D341Med (cell line): ENCODE measurements at places on chromosomes 4 and X.
A peak's percentile ranks its signal among the peaks of the same experiment; 100 is the strongest.

DNA sequence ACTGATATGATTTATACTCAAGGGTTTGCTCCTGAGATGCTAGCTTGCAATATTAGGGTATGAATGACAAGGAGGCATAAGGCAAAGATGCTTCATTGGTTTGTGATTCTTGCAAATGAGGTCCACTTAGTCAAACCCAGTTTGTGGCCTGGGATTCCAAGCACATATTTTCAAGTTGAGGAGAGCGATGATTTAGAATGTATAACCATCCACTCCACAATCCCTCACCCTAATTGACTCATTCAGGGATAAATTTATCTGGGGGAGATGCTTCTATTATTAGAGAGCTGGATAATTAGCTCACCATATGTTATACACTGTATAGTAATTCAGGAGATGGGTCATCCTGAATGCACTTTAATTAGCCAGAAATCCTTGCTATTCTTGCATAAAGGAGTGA lies 118.3 kb upstream of the PUDP start:
- DNase-seq, result no peak

DNA sequence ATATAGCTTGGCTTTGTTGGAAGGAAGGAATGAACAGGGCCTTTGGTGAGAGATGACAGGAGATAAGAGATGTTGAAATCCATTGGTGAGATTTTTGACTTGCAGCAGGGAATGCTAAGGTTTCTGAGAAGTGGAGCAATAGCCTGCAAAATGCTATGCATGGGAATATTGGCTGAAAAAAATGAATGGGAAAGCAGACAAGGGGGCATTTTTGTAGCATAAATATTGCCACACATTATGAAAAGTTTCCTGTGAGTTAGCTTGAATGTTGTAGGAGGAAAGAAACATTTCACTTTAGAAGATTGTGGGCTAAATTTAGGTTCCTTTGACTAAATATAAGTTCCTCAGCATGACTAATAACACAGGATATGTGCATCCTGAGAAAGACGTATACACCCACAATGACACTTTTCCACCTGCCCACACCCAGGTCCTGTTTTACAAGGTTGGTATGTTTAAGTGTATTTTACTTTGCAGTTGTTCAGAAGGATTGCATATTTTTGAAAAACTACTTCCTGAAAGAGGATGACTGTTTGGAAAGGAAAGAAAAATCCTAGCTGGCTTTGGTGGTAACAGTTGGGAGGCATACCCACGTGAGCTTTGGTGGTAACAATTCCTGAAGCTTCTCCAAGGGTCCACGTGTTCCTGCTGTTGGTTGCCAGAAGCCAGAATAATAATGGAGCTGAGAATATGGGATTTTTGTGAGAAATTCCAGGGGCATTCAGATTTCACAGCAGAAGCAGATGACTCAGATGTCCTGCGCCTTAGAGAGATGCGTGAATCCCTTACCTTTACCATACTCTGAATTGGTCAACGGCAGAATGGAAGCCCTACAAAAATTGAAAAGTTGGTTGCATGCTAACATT lies 28.5 kb downstream of the PHEX start:
- DNase-seq, result no peak

DNA sequence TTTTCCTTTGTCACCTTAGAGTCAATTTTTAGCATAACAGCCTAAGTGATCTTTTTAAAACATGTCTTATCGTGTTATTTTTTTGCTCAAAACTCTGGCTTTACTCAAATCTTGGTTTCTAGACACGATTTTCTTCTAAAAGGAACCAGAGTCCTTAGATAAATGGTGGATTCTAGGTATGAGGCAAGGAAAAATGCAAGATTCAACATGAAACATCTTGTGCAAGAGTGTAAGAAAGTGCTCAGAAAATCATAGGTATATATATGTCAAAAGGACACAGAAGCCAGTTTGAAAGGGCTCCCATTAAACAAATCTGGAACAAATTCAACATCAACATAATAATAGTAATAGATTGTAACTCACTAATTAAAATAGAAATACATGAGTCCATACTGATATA lies 8.1 kb upstream of the ADGRG4 start:
- DNase-seq, result no peak

- DNase-seq, result no peak
Measured at GRCh38 chr4:188876881-188877280, 737.6 kb downstream of the TRIML1 start.

DNA sequence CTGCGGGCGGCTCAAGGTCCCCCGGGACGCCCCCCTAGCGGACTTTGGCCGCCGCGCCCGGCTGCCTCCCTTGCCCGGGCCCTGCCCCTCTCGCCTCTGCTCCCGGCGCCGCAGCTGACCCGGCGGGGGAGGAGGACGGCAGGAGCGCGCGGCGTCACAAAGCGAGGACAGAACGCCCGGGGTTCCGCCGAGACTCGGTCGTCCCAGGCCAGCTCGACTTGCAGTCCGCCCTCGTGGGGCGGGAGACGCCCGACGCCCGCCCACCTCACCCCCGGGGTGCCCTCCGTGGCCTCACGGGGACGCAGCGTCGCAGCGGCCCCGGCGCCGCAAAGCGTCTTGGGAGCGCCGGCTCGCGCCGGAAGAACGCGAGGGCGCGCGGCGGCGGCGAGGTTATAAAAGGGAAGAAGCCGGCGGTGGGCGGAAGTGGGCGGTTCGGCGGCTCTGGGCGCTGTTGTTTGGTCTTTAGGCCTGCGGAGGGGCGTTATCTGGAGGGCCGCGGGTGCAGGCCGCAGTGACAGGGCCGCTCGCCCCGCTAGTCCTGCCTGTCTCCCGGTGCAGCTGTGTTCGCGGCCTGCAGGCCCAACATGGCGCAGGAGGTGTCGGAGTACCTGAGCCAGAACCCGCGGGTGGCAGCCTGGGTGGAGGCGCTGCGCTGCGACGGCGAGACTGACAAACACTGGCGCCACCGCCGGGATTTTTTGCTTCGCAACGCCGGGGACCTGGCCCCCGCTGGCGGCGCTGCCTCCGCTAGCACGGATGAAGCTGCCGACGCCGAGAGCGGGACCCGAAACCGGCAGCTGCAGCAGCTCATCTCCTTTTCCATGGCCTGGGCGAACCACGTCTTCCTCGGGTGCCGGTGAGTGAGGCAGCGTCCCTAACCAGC lies at the start of gene CDKN2AIP:
TSS of gene CDKN2AIP (plus strand) at position 423 of the 883 bp plus-strand sequence. CDS start at position 585, 162 bp downstream.
- DNase-seq, result peak; percentile 95

- DNase-seq, result no peak
Measured at GRCh38 chr4:154456240-154456639, 35.4 kb downstream of the DCHS2 start.

- peak; percentile 74 for DNase-seq
Measured at GRCh38 chrX:13938051-13938828, 91.5 kb downstream of the GEMIN8 start.

GRCh38 chrX:63327788-63328187 lies 23.3 kb downstream of the SPIN4 start:
- no peak for DNase-seq

DNA sequence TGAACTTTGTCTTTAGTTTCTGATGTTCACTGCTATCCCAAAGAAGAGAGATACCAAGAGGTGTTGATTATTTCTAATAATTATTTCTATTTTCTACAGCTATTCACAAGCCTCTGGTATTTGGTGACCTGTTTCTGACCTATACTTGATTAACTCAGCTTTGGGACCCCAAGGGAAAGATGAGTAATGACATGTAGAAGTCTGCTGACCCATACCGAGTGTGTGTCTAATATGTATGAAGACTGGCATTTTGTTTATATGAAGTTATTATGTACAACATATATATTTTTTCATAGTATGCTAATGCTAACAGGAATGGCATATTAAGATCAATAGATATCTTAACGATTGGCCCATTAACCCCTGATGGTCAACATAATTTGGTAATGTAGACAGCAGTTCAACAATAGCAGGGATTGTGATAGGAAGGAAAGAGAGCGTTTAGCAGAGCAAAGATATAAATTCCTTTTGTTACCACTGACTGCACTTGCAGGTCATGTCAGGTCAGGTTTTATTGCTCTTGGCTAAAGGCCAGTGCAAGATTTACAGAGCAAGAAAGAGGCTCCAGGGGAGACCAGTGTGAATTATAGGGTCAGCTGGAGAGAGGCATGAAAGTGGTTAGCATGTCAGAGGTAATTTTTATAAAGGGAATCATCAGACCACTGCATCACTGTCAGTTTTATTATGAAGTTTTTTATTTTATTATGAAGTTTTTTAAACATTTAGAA lies 94.7 kb upstream of the DIPK2B start:
- DNase-seq, result no peak

GRCh38 chr4:121076416-121076815 lies 4.1 kb upstream of the NDNF start:
- DNase-seq, result no peak

DNA sequence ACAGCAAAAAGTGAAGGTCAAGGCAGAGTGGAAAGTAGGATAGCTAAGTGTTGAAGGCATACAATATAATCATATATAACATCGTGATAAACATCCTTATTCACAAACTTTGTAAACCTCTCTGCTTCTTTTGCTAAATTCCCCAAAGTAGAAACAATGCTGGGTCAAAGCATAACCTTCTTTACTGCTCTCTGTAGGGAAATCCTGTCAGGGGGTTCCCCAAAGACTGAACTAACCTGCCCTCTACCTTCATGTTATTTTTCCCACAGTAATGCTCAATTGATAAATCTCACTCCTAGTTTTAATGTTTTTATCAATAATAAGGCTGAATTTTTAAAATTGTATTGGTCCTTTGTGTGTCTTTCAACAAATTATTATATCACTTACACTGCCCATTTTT lies 55.7 kb downstream of the DCHS2 start:
- DNase-seq, result no peak
